Regular cardiac myocyte (primary cell): ENCODE measurements at places on chromosomes 2 and 18. TPM values are rescaled to one million over a fixed set of nuclear protein-coding genes. Genes with fewer than 3 reads are reported as not detected.

CIDEA gene
- total RNA-seq: 0.58 TPM in 1 of 2 replicates, not detected in the other

FN1 gene
- total RNA-seq: 5,379 and 12,823 TPM in 2 replicates

TMEM169 gene
- 0.19 and 0.28 TPM in 2 replicates for total RNA-seq

PHLPP1 gene
- 4.2 and 4.6 TPM in 2 replicates for total RNA-seq

CABYR gene
- total RNA-seq: 2.3 and 5.9 TPM in 2 replicates

CCNYL1 gene
- 17.8 and 18.9 TPM in 2 replicates for total RNA-seq

SEH1L gene
- 62.9 and 88.8 TPM in 2 replicates for total RNA-seq

GALR1 gene
- total RNA-seq: not detected in 2 replicates

SRD5A2 gene
- total RNA-seq: not detected in 2 replicates

GALNT3 gene
- 0.56 and 1.2 TPM in 2 replicates for total RNA-seq

ACVR1C gene
- 0.58 and 0.85 TPM in 2 replicates for total RNA-seq

ZSCAN30 gene
- 13.8 and 25.9 TPM in 2 replicates for total RNA-seq

NFATC1 gene
- total RNA-seq: 1.1 and 2.3 TPM in 2 replicates

TEKT4 gene
- not detected in 2 replicates for total RNA-seq

FBXO48 gene
- total RNA-seq: 0.28 and 0.58 TPM in 2 replicates

PTPN4 gene
- total RNA-seq: 16.3 and 23.1 TPM in 2 replicates

C2orf81 gene
- 0.58 and 1.1 TPM in 2 replicates for total RNA-seq
